Transverse colon (tissue), 4 donors: ENCODE measurements at places on chromosomes 5 and 9. TPM values are rescaled to one million over a fixed set of nuclear protein-coding genes. Genes with fewer than 3 reads are reported as not detected.

The RNF183 gene
- total RNA-seq = not detected

The GPX8 gene
- total RNA-seq = not detected

The CD14 gene
- total RNA-seq = 3.6 TPM

DNA sequence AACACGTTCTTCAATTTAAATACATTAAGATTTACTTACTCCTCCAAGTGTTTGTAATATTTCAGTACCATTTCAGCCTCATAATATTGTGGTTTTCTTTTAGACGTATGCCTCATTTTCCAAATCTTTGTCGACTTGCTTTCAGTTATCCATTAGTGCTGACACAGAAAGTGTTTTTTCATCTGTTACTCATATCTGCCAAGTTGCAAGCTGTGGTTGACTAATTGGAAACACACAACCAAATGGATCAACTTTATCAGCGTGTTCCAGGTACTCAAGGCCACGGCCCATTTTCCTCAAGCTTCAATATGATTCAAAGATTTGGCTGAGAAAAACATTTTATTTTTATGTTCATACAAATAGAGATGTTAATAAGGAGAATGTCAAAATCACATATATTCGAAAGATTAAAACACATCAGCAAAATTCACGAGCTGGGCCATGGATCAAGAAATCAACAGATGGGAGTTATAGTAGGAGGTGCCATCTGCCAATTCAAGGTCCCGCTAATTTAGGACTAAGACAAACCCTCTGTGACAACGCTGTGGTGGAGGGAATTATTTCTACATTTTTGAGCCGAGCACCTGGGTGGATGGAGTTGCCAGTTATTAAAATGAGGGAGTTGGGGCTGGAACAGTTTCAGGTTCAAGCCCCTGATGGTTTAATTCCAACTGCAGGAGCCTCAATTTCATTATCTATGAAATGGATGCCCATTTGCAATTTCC is 27.2 kb upstream of the CCNJL start:
- no peak overlapping the region for H3K4me3 ChIP-seq
- no peaks in the 10 kb centered on the region for H3K36me3 ChIP-seq
- H3K4me1 ChIP-seq = no peaks in the 10 kb centered on the region
- no peak for DNase-seq
- no peaks in the 10 kb centered on the region for H3K27me3 ChIP-seq

- H3K36me3 ChIP-seq = no peaks in the 10 kb centered on the region
- H3K4me3 ChIP-seq = no peak overlapping the region
- no peak for DNase-seq
- H3K4me1 ChIP-seq = peaks cover 3% of the 10 kb centered on the region
- no peaks in the 10 kb centered on the region for H3K27me3 ChIP-seq
These were observed 89.2 kb downstream of the TEK start for GRCh38 chr9:27198190-27198589.

- no peaks in the 10 kb centered on the region for H3K4me1 ChIP-seq
- H3K27ac ChIP-seq = no peak overlapping the region
- no peak overlapping the region for H3K4me3 ChIP-seq
- DNase-seq = no peak
- H3K27me3 ChIP-seq = peaks cover 39% of the 10 kb centered on the region
These were observed 26.7 kb upstream of the TNC start for GRCh38 chr9:115144706-115145105.

DNA sequence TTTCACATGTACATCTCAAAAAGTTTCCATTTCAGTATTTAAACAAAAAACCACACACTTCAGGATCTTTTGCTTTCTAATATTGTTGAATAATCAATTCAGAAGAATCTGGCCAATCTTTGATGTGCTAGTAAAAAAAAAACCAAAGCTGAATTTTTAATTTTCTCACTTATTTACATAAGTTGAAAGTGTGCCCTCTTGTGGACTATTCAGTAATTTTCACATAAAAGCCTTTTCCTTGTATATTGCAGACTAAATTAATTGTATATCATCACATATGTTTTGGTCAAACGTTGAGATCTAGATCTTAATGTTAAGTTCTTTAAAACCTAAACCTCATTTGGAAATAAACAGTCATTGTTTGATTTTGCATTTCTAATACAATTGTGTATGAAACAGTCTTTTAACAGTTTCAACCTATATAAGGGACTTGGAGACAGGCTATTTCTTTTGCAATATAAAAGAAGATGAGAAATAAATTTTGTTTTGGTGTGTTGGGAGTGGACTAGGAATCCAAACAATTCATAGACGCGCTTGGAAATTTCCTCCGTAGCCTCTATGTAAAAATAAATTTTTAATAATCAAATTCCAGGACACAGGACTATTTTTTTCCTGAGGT is 68.1 kb downstream of the NIPBL start:
- H3K27ac ChIP-seq = no peak overlapping the region
- no peaks in the 10 kb centered on the region for H3K36me3 ChIP-seq
- no peak overlapping the region for H3K4me3 ChIP-seq
- DNase-seq = no peak
- no peaks in the 10 kb centered on the region for H3K27me3 ChIP-seq
